ENCODE measurements at places on chromosomes 1 and 21. TPM values are rescaled to one million over a fixed set of nuclear protein-coding genes. Genes with fewer than 3 reads are reported as not detected.

Gene FHL3
- total RNA-seq: 23.4 TPM

Gene RGS13
- not detected for total RNA-seq

Gene FMO4
- 0.33 TPM for total RNA-seq

Gene PGLYRP4
- total RNA-seq: not detected

Gene ATP6V1G3
- not detected for total RNA-seq

Gene CZIB
- 57.2 TPM for total RNA-seq

Gene S1PR1
- total RNA-seq: 0.41 TPM

Gene PDC
- total RNA-seq: not detected

Gene NBPF10
- total RNA-seq: 2.8 TPM

Gene UBASH3A
- 0.33 TPM for total RNA-seq

Gene LCE1F
- total RNA-seq: not detected

Gene LCE6A
- total RNA-seq: not detected

Gene CD34
- total RNA-seq: 0.15 TPM

Gene NCMAP
- 0.33 TPM for total RNA-seq

Gene AIM2
- total RNA-seq: not detected

Gene IVL
- total RNA-seq: not detected

Gene GART
- 132 TPM for total RNA-seq

Gene SAMD11
- total RNA-seq: 51.8 TPM

Gene TMEM52
- total RNA-seq: 2.5 TPM

Gene FCGR3A
- 0.13 TPM for total RNA-seq

Gene LY9
- total RNA-seq: 0.10 TPM

Gene TCP10L
- 0.57 TPM for total RNA-seq

Gene CFH
- total RNA-seq: 0.36 TPM

Gene TIE1
- 0.28 TPM for total RNA-seq

Gene NBPF4
- not detected for total RNA-seq

Gene EPHA10
- total RNA-seq: 2.8 TPM

Gene GJB3
- total RNA-seq: 0.15 TPM

Gene ESRRG
- total RNA-seq: not detected

Gene GBP7
- total RNA-seq: not detected

Gene UQCRHL
- 2.6 TPM for total RNA-seq

Gene VPS45
- 24.9 TPM for total RNA-seq

Gene TEX38
- total RNA-seq: not detected

Gene NPR1
- 0.36 TPM for total RNA-seq

Gene S100A8
- total RNA-seq: not detected

Gene AZIN2
- 2.4 TPM for total RNA-seq

Gene NT5C1A
- not detected for total RNA-seq

Gene CD48
- total RNA-seq: 0.67 TPM
